ENCODE measurements at places on chromosomes 13 and 19.
A peak's percentile ranks its signal among the peaks of the same experiment; 100 is the strongest.

DNA sequence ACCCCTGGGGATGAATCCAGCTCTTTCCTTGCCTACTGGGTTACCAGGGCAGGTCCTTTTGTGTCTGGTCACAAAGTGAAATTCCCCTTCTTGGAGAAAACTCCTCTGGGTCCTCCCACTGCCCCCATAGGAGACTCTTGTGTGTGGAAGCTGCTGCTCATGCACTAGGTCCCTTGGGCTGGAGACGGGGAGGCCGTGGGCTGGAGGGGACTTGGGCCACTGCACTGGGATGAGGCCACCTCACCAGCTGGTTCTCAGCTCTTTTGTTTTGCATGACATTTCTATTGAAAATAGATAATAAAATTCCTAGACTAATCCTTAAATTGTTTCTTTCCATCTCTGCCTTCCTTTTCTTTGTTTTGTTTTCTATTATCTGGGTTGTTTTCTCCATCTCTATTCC, 62.4 kb downstream of the TEX29 start:
- no peak for DNase-seq

GRCh38 chr13:74129500-74130191, 4.6 kb downstream of the KLF12 start:
- no peak for DNase-seq

- no peak for DNase-seq
Observed at GRCh38 chr19:7850000-7850813, 20.2 kb downstream of the EVI5L start.

DNA sequence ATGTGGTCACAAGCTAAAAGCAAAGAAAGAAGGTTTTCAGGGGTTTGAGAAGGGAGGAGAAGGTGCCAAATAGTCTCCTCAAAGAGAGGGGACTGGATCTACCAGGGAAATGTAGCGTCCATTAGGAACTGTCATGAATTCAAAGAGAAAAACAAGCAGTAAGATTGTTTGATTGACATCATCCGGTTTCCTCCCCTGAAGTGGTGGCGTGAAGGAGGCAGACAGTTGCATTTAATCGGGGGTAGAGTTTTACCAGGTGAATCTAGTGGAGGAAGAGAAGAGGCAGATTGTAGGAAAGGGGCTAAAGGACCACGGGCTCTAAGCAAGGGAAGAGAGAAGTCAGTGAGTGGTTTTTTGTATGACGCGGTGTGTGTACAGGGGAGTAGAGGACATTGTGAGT, 13.0 kb upstream of the CYSLTR2 start:
- DNase-seq = no peak

- no peak for DNase-seq
Observed at GRCh38 chr13:73535341-73535740, 476.5 kb downstream of the KLF5 start.

DNA sequence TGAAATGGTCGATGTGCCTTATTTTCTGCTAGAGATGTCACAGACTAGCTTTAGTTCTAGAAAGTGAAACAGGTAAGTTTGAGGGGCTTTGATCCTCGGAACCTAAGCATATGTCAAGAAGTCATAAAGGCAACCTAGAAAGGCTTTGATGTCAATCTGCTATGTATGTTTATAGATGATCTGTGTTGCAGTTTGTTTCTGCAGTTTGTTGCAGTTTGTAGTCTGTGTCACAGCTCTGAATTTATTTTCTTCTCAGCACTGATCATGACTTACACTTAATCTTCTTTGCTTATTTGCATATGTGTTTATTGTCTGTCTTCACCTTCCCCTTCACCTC, 5.9 kb downstream of the LSM14A start:
- no peak for DNase-seq

- no peak for DNase-seq
Observed at GRCh38 chr19:2869618-2870017, 2.5 kb downstream of the ZNF556 start.

DNA sequence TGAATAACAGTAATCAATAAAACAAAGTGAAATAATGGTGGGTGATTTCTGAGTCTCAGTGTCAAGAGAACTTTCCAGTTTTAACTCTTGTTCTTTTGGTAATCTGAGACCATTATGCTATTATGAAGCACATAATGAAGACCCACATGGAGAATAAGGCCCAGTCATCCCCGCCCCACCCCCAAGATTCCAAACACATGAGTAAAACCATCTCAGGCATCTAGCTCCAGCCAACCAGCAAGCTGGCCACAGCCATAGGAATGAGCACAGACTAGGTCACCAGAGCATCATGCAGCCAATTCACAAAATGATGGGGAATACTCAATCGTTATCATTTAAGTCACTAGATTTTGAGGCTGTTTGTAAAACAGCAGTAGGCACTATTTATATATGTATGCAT, 1769.0 kb upstream of the PCDH20 start:
- no peak for DNase-seq

DNA sequence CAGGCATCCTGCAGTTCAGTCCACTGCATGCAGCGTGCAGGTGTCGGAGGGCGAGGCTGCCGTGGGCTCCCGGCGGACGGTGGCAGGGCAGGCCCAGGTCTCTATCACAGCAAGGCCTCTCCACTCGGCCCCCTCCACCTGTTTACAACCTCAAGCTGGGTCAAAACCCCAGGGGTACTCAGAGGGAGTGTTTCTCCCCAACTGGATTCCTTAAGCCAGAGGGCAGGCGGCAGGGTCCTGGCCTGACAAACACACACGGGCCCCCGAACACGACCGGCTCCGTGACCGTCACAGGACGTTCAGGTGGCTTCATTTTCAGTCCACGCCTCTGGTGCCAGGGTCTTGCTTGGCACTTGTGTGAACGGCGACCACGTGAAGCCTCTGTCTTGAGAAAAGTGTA, 23.5 kb downstream of the RASA3 start:
- no peak for DNase-seq

GRCh38 chr19:2324220-2324948, 4.0 kb downstream of the LSM7 start:
- DNase-seq = no peak

GRCh38 chr19:48539503-48540096, 12.4 kb upstream of the SULT2B1 start:
- no peak for DNase-seq

- DNase-seq = no peak
Observed at GRCh38 chr19:7152568-7152967, 83.1 kb downstream of the ZNF557 start.

- DNase-seq = peak; percentile 16
Observed at GRCh38 chr19:13689085-13689484, 75.2 kb upstream of the MRI1 start.
